ENCODE measurements at places on chromosomes 6 and 20. TPM values are rescaled to one million over a fixed set of nuclear protein-coding genes. Genes with fewer than 3 reads are reported as not detected.

Gene PPP1R14C
- 104 TPM for total RNA-seq

Gene AVP
- not detected for total RNA-seq

Gene PRSS16
- 17.1 TPM for total RNA-seq

Gene OR2J3
- not detected for total RNA-seq

Gene KCNQ5
- total RNA-seq: 0.30 TPM

Gene VNN1
- total RNA-seq: 0.51 TPM

Gene SAMD5
- 7.8 TPM for total RNA-seq

Gene RFX6
- not detected for total RNA-seq

Gene GGTLC1
- not detected for total RNA-seq

Gene ARMC12
- 1.2 TPM for total RNA-seq

Gene SRMS
- total RNA-seq: not detected

Gene EBF4
- total RNA-seq: 12.6 TPM

Gene KCTD20
- 61.7 TPM for total RNA-seq

Gene TREML2
- total RNA-seq: not detected

Gene C6orf58
- not detected for total RNA-seq

Gene ADGB
- 0.26 TPM for total RNA-seq

Gene GNRH2
- not detected for total RNA-seq

Gene HLA-DQA1
- total RNA-seq: 8.6 TPM

Gene SIRPG
- total RNA-seq: not detected

Gene IFNGR1
- 77.8 TPM for total RNA-seq

Gene FUT9
- 0.59 TPM for total RNA-seq

Gene ZBP1
- total RNA-seq: not detected

Gene PROKR2
- total RNA-seq: not detected

Gene SCUBE3
- 0.64 TPM for total RNA-seq

Gene CST5
- total RNA-seq: not detected

Gene CYP21A2
- 0.39 TPM for total RNA-seq

Gene TPX2
- 10.9 TPM for total RNA-seq

Gene CDH4
- 3.1 TPM for total RNA-seq

Gene ALDH8A1
- 0.56 TPM for total RNA-seq

Gene C20orf144
- total RNA-seq: not detected

Gene PRL
- total RNA-seq: not detected

Gene ABT1
- total RNA-seq: 17.4 TPM

Gene FAM50B
- 12.2 TPM for total RNA-seq

Gene ACTL10
- total RNA-seq: 4.9 TPM

Gene TRIM31
- total RNA-seq: not detected
